ENCODE measurements at places on chromosomes 2 and 18.

DNA sequence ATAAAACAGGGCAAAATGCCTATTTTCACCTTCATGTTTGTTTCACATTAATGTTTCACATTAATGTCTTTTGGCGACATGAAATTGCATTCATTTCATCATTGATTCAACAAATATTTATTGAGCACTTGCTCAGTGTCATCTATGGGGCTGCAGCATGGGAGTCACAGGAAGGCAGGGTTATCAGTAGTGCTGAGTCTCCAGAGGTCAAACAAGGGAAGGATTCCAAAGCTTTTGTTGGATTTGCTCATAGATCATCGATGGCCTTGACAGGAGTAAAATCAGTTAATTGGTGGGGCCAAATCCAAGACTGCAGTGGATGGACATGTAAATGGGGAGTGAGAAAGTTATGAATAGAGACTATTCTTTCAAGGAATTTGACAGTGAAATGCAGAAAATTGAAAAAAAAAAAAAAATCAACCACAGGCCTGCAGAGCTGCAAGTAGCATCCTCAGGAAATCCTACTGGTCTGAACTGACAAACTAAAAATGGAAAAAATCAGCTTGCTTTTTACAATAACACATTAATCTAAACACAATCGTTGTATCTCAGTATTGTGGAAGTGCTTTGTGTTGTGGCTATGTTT is 1290.8 kb downstream of the DPP10 start:
- no peak for DNase-seq

DNA sequence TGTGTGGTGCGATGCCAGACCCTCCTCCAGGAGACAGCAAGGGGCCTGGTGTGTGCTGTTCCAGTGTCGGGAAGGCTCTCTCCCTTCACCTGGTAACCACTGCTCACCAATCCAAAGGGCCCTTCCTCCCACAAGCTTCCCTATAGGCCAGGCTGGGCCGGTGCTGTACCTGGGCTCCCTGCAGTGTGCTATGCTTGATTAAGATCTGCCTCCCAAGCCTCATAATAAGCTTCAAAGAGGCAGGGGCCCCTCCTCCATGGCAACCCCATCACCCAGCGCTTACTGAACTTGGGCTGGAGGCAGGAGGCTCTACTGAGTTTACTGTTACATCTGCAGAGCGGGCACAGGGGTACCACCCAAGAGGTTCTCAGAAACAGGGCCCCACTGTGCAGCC is 4.5 kb upstream of the MAL start:
- DNase-seq, result no peak

GRCh38 chr2:41936771-41937463 is 110.9 kb upstream of the PKDCC start:
- no peak for DNase-seq

DNA sequence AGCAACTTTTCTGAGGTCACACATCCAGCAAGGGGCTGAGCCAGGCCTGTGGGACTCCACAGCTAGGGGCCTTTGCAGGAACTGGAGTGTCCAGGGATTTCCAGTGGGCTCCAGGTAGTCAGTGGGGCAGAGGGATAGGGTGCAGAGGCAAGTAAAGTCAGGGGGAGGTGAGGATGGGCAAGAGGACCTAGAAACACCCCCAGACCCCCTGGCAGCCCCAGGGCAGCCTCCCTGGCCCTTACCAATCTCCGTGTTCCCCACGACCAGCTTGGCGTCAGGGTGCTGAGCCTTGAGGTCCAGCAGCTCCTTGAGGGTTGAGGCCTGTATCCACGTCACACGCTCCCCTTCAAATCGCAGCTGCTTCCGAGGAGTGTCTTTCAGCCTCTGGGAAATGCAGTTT is 28.4 kb downstream of the XDH start:
- DNase-seq, result no peak

DNA sequence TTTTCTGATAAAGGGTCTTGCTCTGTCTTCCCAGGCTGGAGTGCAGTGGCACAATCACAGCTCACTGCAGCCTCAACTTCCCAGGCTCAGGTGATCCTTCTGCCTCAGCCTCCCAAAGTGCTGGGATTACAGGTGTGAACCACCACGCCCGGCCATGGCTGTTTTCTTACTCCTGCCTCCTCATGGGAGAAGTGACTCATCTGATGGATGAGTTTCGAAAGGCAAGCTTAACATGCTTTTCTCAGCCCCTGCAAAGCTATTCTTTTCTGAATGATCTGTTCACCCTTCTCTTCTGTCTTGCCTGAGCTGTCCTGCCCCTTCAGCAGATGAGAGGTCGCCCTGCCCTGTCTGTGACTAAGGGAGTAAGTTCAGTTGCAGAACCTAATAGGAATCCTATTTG is 929 bp upstream of the CREG2 start:
- DNase-seq, result no peak

GRCh38 chr18:54647176-54647575 is 56.1 kb downstream of the DYNAP start:
- DNase-seq, result peak; percentile 11

GRCh38 chr2:240326246-240326645 is 109.2 kb upstream of the GPC1 start:
- no peak for DNase-seq

- DNase-seq, result no peak
Observed at GRCh38 chr2:200863782-200864175, 679 bp downstream of the CLK1 start.

Measured in HuH-7 (cell line).